ENCODE measurements at places on chromosomes 13 and 19.

DNA sequence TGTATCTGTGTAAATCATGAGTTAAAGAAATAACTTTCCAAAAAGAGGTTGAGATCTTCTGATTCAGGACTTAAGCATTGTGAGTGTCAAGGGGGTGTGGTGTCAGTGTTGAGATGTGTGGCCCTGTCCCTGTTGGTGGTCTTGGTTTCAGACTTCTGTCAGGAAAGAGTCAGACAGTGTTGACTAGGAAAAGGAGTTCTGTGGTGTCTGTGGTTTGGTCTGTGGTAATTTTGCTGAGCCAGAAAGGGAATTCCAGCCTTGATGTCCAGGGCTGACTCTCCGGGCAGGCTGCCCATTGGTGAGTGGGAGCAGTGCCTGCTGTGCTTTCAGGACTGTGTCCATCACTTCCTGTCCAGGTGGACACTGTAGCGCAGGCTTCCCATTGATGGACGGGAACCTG lies 39.8 kb upstream of the IGFL4 start:
- no peak for DNase-seq

GRCh38 chr19:53849237-53849676 lies 18.4 kb upstream of the MYADM start:
- DNase-seq, result no peak

- DNase-seq, result no peak
These were observed 1.0 kb downstream of the CEBPA start for GRCh38 chr19:33301144-33301899.

DNA sequence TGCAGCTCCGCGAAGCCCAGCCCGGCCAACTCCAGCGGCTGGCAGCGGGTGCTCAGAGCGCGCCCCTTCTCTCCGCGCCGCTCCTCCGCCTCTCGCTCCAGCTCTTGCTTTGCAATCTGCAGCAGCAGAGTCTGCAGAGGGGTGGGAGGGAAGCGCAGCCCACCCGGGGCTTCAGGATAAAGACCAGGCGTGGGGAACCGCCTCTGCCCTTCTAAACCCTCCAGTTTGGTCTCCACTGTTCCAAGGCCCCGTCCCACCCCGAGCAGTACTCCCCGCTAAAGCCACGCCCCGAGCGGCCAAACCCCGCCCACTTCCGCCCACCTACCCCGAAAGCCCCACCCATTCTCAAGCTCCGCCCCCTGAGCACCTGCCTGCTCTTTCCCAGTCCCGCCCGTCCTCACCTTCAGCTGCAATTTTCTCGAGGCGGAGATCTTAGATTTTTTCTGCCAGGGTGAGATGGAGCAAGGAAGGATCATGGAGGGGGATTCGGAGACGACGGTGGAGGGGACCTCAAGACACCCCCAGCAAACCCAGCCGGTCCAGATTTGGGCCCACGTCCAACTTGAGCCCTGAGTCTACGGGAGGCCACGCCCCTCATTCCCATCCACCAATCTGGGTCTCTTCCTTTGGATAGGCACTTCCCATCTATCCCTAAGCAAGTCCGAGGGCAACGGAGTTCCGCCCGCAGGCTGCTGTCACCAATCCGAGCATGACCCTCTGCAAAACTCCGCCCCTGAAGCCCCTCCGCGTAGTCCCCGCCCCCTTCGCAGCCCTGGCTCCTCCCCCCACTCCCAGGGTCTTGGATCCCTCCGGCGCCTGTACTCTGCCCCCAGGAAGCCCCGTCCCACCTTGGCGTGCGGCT lies 1.1 kb downstream of the TNNI3 start:
- DNase-seq, result no peak

DNA sequence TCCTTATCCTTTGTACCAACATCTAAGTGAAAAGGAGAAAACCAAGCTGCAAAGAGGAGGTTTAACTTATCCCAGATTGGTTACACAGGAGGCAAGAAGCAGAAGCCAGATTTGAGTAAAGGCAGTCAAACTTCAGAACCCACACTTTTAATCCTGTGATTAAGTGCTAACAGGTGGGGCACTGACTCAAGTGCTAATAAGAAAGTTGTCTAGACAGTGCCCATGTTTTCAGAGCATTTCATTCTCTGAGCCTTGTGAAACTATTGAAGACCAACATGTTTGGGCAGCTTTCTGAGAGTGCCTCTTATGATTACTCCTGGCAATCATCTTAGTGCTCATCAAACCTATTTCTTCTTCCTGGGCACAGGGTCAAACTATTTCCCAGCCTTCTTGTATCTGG lies 380.8 kb downstream of the KCNRG start:
- DNase-seq, result no peak

DNA sequence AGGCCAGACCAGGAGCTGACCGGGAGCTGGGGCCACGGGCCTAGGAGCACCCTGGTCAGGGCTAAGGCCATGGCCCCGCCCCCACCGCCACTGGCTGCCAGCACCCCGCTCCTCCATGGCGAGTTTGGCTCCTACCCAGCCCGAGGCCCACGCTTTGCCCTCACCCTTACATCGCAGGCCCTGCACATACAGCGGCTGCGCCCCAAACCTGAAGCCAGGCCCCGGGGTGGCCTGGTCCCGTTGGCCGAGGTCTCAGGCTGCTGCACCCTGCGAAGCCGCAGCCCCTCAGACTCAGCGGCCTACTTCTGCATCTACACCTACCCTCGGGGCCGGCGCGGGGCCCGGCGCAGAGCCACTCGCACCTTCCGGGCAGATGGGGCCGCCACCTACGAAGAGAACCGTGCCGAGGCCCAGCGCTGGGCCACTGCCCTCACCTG lies 6.6 kb downstream of the SPHK2 start:
- DNase-seq, result no peak

DNA sequence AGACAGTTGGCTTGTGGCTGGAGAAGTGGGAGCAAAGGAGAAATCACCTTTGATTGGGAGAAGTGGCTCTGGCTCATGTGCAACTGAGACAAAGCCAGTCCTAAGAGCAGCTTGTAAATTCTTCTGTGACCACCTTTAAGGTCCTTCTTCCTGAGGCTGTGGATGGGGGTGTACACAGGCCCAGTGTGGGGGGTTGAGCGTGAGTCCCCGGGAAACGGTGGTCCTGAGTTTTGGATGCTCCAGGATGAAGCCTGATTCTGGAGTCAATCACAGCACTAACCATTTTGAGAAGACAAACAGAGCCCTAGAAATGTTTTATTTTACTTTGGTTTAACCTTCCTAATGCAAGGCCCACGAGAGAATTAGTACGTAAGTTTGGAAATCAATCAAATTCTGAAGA lies 3.9 kb upstream of the CEBPA start:
- DNase-seq, result no peak

DNA sequence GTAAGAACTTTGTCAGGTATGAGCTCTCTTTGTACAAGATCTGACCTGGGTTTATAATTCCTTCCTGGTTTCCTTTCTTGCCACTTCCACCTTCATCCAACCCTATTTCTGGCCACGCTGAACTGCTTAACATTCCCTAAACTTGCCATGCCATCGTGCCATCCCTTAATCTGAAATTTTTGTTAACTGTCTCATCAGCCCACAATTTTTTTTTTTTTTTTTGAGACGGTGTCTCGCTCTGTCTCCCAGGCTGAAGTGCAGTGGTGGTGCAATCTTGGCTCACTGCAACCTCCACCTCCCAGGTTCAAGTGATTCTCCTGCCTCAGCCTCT lies 144.6 kb downstream of the GGACT start:
- DNase-seq, result no peak

DNA sequence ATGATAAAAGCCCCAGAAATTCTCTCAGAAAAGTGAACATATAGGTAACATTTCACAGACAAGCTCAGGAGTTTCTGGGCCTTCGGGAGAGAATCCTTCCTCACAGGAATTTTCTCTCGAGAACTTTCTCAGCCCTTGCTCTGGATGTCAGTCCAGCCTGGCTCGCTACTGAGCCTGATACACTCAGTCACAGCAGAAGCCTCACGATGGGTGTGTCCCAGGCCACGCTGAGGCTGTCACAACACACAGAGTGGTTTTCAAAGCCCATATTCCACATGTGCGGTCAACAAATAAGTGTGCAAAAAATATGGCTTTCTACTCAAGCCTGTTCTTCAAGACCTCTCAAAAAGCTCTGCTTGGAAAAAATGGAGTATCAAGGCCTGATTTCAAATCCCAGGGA lies 31.5 kb upstream of the MEDAG start:
- DNase-seq, result no peak

DNA sequence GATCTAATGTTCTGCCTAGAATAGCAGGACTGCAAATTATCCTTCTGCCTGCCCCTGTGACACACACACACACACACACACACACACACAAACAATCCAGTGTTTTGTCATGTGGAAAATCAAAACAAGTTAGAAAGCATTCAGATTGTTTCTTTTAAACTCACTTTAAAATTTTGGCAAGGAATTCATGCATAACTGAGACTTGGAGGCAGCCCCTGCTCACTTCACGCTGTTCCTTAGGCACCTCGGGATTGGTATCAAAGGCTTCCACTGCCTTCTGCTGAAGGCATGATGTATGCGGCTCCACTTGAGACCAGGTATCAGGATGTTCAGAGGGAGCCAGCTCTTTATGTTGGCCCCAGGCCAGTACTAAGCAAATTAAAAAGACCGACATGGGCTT lies 158.7 kb downstream of the OXGR1 start:
- no peak for DNase-seq

GRCh38 chr13:94329277-94329676 lies 150.2 kb downstream of the DCT start:
- no peak for DNase-seq

GRCh38 chr13:44447783-44448321 lies 74.2 kb downstream of the SERP2 start:
- DNase-seq, result no peak

DNA sequence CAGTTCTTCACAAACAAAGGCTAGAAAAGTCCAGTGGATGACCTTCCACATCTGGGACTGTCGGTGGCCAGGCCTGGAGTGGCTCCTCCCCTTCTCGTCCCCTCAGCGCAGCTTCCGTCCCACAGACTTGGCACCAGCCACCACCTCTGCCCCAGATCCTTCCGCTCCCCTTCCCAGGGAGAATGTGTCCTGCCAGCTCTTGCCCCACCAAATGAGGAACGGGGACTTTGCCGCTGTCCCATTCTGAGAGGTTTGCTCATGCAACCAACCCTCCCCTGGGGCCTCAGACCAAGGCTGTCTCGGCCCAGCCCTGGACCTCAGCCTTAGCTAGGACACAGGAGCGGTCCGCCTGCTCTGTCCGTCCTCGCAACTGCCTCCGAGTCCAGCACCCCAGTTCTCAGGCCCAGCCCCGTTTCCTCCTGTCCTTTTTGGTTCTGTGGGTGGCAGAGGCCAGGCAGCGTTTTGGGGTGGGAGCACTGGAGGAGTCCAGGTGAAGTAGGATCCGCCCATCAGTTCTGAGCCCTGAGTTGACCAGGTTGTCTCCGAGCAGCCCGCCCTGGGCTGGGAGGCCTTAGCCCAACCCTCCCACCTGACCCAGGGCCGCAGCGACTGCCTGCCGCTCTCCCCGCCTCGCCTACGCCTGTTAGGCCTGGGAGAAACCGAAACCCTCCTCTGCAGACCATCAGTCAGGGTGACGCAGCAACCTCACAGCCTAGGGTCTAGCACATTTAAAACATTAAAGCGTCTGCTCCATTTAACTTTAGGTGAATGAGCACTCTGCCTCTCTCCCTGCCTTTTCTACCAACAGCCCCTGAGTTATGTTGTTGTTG lies 284.3 kb downstream of the FOXO1 start:
- DNase-seq, result no peak

- no peak for DNase-seq
These were observed 210.1 kb downstream of the LIG4 start for GRCh38 chr13:108005231-108005630.

DNA sequence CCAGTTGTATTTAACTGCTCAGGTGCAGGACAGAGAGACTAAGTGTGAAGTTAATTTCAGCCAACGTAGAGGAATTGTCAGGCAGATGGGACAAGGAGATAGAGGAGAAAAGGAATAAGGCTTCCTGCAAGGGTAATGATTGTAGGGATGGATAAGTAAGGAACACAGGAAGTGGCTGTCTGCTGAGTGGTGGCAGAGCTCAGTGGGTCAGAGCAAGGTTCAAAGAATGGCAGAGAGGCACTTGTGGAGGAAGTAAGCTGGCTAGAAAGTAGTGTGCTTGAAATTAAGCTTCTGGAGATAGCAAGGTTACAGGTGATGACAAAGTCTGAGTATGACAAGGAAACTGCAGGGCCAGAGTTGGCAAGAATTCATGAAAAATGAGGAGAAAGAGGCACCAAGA lies 47.9 kb downstream of the USPL1 start:
- DNase-seq, result no peak

DNA sequence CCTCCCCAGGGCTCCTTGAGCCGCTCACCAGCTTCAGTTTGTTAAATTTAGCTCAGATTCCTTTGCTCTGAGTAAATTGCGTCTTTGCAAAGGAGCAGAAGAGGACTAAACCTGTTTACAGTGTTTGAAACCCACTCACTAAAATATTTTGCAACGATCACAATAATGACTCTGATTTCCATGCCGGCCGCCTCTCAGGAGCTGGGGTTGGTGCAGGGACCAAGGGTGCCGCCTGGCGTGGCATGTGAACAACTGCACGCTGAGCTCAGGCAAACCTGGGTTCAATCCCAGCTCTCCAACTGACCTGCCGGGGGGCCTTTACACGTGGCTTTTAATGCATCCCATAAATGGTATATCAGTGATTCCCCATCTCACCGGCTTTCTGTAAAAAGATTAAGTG lies 68.7 kb upstream of the CACNA1A start:
- no peak for DNase-seq

DNA sequence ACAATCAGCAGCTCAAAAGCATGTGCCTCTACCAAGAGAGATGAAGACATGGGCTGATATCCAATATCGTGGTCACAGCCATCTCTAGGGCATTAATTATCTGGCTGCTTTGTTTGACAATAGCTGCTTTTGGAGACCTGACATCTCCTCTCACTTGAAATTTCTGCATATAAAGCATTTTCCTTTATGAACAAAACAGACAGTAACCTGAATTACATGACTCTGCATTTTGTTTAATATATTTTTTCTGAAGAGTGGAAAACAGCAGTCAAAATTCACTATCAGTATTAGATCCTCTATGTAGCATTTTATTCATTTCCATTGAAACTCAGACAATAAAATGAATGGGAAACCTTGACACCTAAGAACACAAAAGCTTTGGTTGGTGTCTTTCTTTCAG lies 42.4 kb upstream of the ESD start:
- DNase-seq, result no peak

DNA sequence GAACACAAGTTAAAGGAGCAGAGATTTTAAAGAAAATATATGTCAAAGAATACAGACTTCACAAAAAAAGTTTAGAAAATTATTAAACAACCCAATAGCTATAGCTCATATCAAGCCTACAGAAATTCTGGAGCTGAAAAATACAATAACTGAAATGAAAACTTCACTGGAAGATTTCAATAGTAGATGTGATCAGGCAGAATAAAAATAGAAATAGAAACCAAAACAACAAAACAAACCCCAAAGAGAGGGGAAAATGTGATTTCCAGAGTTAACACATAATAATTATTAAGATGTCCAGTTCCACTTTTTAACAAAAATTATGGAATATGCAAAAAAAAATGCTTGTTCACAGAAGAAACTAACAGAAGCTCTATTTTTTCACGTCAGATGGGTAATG lies 23.6 kb downstream of the LRRC63 start:
- no peak for DNase-seq

DNA sequence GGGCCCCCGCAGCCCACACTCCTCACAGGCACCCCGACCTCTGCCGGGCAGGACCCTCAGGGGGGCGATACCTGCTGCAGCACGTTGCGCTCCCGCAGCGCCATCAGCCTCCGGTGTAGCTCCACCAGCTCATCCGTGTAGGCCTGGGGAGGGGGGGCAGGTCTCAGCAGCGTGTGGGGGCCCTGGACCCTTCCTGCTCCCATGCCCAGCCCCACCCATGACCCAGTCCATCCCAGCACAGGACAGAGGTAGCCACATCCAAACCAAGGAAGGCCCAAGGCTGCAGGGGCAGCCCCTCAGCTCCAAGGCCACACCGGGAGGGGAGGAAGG lies 66.5 kb downstream of the MLLT1 start:
- DNase-seq, result no peak

GRCh38 chr13:49538404-49538803 lies 42.7 kb downstream of the PHF11 start:
- no peak for DNase-seq

Measured in iPS DF 6.9 (cell line).